Fibroblast of mammary gland (primary cell): ENCODE measurements at places on chromosomes 6 and 20.

DNA sequence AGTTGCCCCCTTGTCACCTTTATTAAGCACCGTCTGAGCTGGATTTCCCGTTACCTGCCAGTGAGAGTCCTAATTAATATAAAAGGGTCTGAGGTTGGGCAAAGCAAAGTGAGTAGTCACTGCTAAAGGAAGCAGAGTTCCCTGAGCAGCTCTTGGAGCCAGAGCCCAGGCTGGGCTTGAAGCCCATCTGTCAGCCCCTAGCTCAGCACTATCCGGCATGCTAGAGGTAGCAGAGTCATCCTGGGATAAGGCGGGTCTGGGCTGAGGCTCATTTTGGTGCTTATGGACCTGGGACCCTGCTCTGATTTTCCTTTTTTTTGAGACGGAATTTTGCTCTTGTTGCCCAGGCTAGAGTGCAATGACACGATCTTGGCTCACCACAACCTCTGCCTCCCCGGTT lies 46.2 kb downstream of the ADNP start:
- DNase-seq: no peak

DNA sequence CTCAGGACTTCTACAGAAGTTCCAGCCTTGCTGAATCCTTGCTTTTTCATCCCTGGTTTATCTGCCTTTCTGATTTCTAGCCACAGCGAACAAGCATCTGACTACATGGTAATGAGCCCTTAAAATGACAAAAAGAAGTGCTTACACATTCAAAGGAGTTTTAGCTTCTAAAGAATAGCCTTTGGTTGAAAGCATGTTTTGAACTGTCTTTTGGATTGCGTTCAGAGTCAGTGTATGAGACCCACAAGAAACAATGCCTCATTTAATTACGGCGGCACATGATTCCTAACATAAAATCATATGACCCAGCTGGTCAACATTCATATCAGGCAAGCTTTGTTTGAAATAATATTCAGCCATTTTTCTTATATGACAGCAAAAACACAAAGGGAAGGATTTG lies 784.2 kb downstream of the KIF16B start:
- DNase-seq: no peak

DNA sequence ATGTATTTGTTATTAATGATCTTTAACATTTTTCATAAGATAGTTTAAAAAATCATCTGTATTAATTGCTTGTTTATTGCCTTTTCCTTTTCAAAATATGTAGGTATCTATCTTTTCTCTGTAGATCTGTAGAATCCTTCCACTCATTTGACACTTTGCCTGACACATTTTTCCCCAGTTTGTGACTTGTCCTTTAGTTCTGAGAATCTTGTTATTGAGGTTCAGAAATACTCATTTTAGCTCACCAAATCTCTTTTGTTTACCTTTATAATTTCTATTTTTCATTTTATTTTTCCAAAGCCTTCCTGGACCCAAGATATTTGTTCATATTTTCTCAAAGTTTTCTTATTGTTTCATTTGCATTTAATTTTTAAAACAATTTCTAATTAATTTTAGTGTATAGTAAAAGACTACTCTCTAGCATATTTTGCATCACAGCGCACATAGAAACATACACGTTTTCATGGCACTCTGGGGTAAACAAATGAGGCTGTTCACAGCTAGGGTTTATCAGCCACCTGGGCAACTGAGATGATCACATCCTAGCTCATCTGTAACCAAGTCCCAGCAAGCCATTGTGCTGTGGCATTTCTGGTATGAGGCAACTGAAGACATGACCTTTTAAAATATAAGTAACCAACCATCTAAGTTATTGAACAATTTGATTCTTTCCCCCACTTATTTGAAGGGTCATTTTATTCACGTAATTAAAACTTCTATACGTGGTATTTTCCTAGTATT lies 275.7 kb downstream of the ADGB start:
- no peak for DNase-seq

- DNase-seq: no peak
Measured at GRCh38 chr6:69622230-69622629, 174.6 kb downstream of the LMBRD1 start.

- peak; percentile 54 for DNase-seq
Measured at GRCh38 chr20:52150440-52151258, 40.9 kb downstream of the ZFP64 start.

DNA sequence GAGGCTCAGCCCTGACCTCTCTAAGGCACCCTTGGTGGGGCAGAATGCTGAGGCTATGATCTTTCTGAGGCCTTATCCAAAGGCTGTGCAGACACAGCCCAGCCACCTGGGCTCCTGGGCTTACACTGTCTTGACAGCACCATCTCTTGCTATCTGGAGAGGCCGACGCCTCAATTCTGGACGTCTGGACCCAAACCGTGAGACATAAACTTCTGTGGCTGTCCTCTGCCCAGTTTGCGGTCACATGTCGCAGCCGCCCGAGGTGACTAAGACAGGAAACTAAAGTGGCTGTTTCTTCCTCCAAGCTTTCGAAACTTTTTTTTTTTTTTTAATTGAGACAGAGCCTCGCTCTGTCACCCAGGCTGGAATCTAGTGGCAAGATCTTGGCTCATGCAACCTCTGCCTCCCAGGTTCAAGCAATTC lies 49.3 kb downstream of the PRR18 start:
- no peak for DNase-seq

- DNase-seq: no peak
Measured at GRCh38 chr20:22387452-22387851, 196.9 kb downstream of the FOXA2 start.

- DNase-seq: no peak
Measured at GRCh38 chr6:105519954-105520353, 117.1 kb upstream of the PREP start.

GRCh38 chr6:131383421-131384411 lies 189.3 kb upstream of the ARG1 start:
- DNase-seq: peak; percentile 12

GRCh38 chr20:12289465-12289864 lies 371.8 kb downstream of the BTBD3 start:
- no peak for DNase-seq

DNA sequence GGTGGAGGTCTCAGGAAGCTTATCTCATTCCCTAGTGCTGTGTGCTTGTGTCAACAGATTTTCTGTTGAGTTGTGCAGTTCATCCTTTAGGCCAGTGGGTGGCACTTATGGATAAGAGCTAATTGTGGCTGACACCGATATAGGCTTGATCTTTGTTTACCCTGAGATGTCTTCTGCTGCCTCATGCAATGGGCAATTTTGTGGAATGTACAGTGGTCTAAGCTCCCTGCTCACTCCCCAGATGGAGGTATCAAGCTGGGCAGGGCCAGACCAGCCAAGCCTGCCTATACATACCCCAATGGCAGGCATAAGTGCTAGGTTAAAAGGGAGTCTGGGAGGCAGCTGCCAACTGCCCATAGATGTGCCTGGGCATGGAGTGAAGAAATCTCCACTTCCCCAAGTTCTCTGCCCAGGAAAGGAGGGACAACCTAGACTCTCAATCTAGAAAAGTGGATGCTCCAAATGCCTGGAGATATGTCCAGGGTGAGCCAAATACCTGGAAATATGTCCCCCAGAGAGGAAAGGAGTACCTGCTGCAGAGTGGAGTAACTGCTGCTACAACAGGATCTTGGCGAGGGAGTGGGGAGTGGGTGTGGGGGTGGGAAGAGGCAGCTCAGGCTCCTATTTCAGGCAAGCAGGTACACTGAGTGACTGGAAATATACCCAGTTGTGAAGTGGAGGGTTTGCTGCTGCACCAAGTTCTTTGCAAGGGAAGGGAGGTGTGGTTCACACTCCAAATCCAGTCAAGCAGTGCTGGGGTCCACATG lies 53.2 kb upstream of the ARG1 start:
- peak; percentile 59 for DNase-seq

DNA sequence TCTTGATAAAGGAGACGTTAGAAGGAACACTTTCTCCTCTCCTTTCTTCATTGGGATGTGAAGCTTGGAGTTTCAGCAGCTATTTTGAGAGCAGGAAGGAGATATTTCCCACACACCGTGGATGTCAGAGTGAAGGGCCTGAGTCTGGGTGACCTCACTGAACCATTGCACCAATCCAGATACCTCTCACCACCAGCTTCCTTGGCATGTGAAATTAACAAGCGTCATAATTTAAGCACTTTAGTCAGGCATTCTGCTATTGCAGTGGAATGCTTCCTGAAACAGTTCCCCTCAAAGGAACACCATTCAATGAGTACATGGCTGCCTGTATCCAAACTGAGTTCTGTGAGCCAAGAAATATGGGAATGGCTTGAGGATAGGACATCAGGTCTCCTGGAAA lies 83.7 kb downstream of the CHMP4B start:
- DNase-seq: no peak

- peak; percentile 84 for DNase-seq
Measured at GRCh38 chr6:139296927-139297326, 5.1 kb upstream of the TXLNB start.

GRCh38 chr6:136408204-136408603 lies 118.6 kb upstream of the BCLAF1 start:
- peak; percentile 70 for DNase-seq

DNA sequence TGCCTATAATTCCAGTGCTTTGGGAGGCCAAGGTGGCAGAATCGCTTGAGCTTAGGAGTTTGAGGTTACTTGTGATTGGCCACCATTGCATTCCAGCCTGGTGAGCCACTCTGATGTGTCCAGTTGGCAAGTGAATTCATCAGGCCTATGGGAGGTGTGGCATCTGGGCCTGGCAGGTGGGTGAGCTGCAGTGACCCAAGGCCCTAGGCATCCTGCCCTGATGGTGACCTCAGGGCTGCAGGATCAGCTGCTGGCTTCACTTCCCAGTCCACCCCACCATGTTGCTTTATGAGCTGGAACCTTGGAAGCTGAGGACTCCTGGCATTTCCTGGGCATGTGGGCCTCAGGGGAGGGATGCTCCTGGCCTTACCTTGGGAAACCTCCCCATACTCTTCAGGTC lies 20.5 kb downstream of the RSPH9 start:
- DNase-seq: no peak

- no peak for DNase-seq
Measured at GRCh38 chr6:34285448-34286164, 36.8 kb upstream of the SMIM29 start.

DNA sequence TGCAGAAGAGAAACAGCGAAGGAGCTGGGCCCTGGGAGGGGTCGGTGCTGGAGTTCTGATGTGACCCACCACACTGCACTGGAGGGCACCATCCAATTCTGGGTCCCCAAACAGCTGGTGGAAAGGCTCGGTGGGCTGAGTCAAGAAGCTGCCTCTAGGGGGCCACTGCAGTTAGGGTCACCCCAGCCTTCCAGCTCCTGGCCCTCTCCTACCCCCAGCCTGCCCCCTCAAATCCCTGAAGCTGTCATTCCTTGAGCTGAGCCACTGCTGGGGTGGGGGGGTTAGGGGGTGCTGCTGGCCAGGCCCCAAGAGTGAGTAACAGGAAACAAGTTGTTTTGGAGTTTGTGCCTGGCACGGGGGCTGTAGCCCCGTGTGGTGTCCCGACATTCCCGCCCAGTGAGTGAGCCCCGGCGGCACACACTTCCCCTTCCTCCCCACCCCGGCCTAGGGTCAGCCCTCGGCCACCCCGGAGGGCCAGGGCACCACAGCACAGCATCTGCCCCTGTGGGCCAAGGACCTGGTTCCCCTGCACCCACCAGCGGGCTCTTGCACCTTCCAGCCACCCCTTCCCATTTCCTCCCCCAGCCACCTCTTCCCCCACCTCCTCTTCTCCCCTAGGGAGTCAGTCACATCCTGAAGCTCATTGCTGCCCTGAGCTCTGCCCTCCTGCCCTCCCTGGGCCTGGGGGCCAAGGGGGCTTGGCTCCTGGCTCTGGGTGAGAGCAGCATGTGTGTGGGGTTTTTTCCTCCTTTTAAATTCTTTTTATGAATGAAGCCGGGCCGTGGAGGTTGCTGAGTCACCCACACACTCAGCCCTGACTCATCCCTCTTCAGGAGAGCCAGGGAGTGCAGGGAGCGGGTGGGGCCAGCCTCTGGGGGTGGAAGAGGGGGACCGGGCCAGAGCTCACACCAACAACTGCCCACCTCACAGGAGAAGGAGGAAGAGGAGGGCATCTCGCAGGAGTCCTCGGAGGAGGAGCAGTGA lies 4.6 kb downstream of the SMIM29 start:
- DNase-seq: peak; percentile 97

GRCh38 chr20:60467078-60467477 lies 508.9 kb downstream of the CDH26 start:
- DNase-seq: no peak

- DNase-seq: peak; percentile 89
Measured at GRCh38 chr6:13508711-13509705, 21.6 kb upstream of the GFOD1 start.

- no peak for DNase-seq
Measured at GRCh38 chr6:51619042-51619799, 468.2 kb downstream of the PKHD1 start.

DNA sequence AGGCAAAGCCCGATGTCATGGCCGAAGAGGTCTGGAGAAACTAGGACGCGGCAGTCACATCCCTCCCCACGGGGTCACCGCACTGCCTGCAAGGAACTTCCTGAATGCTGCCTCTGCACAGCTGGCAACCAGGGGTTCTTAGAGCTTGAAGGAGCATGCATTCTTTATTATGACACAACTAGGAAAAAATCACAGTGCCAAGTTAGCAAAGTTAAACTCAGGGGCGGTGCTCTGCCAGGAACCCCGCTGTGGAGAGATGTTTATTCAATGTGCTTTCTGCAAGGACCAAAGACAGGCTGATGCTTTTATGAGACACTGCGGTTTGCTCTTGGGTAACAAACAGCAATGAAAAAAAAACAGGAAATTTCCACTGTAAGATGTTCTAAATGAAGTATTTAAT lies 287.3 kb upstream of the FOXQ1 start:
- DNase-seq: peak; percentile 75

DNA sequence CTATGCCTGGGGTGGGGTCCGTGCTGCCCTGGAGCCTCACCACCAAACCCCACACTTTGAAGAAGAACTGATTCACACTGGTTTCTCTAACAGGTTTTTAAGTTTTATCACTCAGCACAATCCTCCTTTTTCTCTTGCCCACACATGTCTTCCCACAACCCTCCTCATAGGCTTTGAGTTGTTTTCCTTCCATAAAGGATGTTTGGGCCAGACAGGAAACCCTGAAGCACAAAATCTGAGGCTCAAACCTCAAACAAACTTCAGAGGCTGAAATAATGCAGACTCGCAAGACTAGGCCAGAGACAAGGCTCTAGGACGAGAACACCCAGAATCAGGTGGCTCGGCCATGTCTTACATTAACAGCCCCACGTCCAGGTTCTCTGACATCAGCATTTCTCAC lies 35.3 kb downstream of the EZR start:
- no peak for DNase-seq

DNA sequence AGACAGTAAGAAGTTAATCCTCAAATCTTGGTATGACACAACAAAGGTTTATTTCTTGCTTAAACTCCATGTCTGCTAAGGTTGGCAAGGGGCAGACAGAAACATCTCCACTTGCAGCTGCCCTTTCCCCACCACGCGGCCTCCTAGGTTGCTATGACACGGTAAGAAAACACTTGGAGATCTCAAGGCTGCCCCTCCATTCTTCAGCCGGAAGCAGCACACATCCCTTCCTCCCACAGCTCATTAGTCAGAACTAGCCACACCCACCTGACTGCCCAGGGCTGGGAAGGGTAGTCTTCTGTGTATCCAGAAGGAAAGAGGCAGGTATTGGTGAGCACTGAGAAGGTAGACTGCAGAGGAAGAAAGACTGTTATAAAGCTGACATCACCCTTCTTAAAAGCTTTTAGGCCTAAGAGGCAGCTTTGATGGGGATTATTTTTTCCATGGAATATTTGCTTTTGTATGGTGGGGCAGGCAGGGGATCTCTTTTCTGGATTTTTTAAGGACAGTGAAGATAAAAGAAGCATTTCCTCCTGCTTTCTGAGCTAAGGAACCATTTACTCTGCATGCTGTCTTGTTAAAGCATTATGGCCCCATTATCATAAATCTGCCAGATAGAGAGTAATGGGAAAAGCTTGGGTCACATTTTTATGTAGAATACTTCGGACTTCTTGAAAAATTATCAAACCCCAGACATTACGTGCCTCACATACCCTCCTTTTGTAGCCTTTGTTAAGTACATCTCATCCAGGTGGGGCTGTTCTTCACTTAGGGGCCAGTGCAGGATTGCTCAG lies 41.6 kb downstream of the MRAP2 start:
- DNase-seq: peak; percentile 28
